Activated CD4-positive, alpha-beta T cell treated with anti-CD3 and anti-CD28 coated beads for 1 hour (primary cell): ENCODE measurements at places on chromosomes 13 and 19.

DNA sequence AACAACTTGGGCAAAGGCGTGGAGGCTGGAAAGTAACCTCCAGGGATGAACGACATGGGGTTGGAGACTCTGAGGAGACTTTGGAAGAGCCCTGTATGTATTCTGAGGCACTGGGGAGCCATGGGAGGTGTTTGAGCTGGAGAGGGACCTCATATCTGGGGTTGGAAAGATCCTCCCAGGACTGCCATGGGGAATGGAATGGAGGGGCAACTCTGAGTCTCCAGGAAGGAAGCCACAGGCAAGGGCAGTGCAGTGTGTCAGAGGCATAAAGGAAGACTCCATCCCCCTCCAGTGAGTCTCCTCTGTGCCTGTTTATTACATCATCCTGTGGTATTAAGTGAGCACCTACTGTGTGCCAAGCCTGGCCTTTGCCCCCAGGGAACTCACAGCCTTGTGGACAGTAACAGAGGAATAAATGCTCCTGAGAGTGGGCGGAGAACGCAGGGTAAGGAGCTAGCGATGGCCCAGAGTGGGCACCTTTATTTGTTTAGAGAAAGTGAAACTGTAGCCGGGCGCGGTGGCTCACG, 7.7 kb downstream of the PEAK3 start:
- no peak for DNase-seq

DNA sequence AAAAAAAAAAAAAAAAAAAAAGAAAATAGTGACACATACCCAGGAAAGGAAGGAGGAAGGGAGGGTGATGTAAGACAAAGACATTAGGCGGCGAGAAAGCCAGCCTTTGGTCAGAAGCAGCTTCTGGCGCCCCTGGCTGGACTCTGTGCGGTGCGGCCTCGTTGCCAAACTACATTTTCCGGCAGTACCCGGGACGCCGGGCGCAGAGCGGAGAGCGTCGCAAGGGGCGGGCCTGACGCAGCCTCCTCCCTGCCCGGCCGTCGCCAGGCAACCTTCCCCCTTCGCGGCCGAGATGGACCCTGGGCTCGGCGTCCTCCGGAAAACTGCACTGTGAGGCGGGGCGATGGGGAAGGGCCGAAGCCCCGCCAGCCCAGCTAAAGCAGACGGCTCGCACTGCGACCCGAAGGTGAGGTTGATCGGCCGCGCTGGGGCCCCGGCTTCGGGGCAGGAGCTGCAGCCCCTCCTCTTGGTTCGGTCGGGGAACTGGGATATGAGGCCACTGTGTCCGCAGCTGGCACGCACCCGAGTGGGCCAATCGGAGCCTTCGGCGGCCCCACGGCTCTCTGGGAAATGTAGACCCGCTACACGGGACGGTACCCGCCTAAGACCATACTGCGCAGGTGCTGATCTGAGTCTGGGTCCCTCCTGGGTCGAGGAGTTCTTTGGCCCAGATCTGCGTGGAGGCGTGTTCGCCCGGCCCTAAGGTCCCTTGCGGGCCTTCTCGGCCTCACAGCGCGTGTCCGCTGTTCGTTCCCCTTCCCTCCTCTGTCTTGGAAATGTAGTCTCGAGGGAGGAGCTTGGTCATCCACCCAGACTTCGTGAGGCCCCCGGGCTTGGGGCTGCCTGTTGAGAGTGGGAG, 2.3 kb upstream of the MZF1 start:
- DNase-seq, result peak; percentile 57

GRCh38 chr13:55263045-55263444, 1877.7 kb upstream of the PRR20A start:
- DNase-seq, result no peak

DNA sequence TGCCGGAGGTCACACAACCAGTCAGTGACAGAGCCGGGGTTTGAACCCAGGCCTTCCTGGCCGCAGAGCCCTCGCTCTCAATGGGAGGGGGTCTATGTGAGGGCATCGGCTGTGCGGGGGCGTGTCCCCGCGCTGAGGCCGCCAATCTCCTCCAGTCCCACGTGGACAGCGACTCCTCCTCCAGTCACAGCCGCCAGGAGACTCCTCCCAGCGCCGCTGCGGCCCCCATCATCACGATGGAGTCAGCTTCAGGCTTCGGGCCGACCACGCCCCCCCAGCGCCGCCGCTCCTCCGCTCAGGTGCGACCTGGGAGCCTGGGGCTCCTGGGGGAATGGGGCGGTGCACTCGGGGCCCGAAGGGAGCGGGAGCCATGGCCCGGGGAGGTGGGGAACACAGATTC, 6.0 kb downstream of the SPRED3 start:
- peak; percentile 41 for DNase-seq

DNA sequence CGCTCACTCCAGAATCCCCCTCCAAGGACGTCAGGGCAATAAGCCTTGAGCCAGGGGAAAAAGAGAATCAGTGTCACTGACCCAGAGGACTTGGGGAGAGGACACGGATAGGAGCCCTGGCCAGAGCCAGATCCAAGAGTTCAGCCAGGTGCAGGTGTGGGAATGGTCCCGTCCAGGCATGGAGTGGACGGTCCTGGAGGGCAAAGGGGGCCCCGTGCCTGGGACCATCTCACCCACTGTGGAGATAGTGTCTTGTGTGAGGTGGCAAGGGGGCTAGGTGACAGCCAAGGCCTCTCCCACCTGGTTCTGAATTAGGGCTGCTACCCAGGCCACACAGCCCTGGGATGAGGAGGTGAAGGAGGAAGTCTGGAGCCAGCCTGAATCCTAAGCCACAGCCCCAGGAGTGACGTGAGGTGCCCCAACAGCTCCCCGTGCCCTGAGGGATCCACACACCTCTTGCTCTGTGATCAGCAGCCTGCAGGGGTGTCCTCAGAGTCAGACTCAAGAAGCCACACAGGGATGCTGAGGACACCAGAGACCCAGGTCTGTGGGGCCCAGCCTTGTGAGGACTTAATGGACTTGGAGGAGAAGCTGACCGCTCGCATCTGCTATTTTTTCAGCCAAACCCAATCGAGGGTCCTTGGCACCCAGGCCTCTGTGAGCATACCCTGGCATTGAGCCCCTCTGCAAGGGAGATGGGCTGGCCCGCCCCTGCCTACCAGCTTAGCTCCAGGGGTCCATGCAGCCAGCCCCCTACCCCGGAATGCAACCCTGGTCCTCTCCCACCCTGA, 16.4 kb upstream of the ZNF14 start:
- DNase-seq, result no peak

GRCh38 chr19:1131718-1132551, 28.1 kb downstream of the GPX4 start:
- DNase-seq, result peak; percentile 81

DNA sequence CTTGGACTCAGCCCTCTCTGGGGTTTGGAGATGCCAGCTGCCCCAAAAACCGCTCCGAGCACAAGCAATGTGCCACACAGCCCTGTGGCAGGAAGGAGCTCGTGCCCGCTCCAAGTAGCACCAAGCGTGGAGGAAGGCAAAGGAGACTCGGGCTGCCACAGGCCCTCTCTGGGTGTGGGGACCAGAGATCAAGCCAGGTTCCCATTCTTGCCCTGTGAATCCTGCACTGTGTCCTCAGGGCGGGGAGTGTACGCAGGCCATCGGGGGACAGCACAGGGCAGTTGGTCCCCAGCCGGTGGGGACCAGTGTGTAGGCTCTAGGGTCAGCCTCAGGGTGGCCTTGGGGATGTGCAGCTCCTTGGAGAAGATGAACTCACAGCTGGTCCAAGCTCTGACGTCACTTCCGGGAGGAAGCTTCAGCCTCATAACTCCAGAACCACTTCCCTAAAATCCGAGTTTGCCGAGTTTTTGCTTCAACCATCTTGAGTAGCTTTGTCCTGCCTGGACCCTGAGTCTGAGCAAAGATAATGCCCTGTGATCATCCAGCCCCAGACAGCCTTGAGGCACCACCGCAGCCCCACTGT, 9.3 kb upstream of the CPAMD8 start:
- DNase-seq, result no peak

DNA sequence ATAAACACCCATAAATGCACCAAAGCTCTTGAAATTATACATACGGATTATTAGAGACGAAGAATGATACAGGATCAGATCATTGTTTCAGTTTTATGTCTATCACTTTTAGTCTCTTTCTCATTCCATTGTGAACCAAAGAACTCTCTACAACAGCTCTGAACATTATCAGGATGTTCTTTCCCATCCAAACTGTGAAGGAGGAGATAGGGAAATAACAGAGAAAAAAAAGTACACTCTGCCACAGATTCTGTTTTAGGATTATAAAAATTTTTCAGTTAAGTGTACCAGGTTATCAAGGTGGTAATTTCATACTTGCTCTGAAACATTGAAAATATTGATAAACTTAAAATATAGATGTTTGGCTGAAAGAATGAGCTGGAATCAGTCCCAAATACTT, 270.9 kb downstream of the MZT1 start:
- no peak for DNase-seq

DNA sequence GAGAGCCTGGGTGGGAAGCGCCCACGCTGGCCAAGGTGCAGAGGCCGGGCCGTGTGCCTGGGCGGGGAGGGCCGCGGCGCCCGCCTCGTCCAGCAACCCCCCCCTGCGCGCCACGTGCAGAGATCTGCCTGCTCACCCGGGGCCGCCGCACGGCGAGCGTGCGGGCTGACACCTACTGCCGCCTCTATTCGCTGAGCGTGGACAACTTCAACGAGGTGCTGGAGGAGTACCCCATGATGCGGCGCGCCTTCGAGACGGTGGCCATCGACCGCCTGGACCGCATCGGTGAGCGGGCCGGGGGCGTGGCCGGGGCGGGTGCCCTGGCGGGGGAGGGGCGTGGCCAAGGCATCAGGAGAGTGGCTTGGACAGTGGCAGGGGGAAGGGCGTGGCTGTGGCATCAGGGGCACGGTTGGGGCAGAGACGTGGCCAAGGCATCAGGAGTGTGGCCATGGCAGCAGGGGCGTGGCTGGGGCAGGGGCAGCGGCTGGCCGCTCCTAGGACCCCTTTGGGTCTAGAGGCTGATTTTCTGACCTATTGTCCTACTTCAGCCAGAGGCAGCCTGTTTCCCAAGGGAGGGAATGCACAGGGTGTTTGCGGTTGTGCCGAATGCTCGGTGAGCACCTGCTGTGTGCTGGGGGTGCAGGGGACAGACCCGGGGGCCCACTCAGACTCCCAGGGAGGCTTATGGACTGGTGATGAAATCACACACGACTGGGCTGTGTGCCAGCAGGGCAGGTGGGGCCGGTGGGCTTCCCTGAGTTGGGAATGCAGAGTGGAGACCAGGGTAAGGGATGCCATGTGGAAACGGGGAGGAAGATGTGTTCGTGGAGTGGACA, 19.4 kb downstream of the POLRMT start:
- no peak for DNase-seq

DNA sequence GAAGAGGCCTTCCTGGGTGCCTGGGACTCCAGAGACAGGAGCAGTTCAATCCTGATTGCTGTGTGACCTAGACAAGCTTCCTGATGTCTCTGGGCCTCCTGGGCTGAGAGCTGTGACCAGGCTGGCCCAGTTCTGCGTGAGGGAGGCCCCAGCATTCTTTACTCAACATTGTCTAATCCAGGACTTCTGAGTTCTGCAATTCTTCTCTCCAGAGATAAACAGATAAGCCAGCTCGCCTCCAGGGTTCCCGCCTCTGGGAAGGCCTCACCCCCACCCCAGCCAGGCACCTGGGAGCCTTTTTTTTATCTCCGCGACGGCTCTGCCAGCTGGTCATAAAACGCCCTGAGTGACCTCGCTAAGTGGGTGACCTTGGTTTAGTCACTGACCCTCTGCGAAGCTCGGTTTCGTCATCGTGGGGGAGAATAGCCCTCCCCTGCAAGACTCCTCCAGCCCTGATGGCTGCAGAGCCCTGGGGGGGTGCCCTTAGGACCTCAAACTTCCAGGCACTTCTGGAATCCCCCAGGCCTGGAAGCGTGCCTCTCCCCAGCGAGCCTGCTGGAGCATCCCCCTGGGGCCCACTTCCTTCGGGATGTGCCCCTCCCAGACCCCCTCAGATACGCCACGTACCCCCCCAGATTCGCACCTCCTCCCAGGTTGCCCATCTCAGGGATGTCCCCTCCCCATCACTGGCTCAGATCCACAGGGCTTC, 1.9 kb downstream of the SULT2B1 start:
- DNase-seq, result no peak

GRCh38 chr13:80314711-80315653, 25.9 kb downstream of the SPRY2 start:
- DNase-seq, result no peak

- no peak for DNase-seq
Observed at GRCh38 chr19:47280183-47280797, 5.6 kb downstream of the INAFM1 start.

DNA sequence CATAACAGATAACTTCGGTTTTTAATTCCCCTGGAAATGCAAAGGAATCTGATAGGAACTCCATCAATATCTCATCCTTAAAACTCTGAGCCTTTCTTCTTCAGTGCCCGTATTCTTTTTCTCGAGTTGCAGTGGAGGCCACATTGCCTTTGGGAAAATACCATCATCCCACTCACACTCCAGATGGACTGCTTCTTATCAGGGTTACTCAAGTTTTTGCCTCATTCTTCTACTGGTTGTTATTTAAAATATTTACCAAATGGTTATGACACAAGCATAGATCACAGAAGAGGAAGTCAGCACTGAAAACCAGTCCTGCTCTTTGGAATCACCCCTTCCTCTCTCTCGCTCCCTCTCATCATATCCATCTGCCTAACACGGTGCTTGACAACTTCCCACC, 1020.5 kb upstream of the SLC10A2 start:
- no peak for DNase-seq

DNA sequence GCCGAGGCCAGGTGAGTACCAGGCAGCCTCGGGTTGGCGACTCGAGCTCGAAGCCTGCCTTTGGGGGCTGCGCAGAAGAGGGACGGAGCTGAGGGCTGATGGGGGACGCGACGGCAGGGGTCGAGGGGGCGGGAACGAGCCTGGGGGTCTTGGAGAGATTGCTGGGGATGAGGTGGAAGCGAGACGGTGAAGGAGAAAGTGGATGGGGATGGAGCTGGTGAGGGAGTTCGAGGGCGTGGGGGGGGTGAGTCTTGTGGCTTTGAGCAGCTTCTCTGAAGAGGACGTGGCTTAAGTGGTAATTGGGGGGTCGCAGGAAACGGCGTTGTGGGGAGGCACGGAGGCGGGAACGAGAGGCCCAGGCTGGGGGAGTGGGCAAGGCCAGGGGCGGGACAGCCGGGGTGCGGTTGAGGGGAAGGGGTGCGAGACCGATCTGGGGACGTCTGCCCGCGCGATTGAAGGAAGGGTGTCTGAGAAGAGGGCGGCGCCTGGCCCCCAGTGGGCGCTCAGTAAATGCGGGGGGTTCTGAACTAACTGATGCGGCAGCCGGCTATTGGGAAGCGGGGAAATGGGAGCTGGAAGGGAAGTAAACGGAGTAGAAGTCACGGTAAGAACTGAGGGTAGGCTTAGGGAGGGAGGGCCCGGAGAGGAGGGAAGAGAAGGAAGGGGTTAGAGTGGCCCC, 426 bp downstream of the MYO9B start:
- DNase-seq, result no peak
